HuH-7.5 (cell line): ENCODE measurements at places on chromosomes 6 and 20.

DNA sequence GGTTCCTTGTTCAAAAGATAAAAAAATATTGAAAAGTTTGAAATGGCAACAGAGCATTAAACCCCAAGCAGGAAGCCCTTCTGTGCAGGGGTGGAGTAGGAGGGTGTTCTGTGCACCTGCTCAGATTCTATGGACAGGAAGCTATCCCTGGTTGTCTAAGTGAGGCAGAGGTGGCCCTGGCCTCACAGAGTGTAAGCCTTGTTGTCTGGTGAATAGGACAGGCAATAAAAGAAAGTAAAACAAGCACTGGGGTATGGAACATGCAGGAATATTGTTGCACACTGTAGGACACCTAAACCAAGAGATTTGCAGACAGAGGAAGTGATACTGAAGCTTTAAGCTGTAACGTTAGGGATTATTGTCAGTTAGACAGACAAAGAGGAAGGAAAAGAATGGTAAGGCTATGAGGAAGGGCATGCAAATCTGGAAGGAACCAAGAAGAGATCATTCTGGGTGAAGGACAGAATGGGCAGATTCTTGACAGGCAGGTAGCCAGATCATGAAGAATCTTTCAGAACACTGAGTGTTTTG, 66.8 kb downstream of the TBC1D7 start:
- no peak for DNase-seq

DNA sequence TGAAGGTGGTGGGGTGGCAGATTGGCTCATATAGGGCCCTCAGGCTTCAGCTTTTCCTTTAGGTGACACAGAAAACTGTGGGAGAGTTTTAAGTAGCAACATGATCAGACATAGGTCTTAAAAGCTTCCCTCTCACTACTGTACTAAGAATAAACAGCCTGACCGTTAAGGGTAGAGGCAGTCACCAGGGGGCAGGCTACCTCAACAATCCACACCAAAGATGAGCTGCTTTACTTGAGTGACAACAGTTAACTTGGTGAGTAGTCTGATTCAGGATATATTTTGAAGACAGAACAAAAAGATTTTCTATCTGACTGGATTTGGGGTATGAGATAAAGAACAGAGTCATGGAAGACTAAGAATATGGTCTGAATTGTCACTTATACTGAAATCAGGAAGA, 193.1 kb upstream of the SHLD1 start:
- peak; percentile 45 for DNase-seq

DNA sequence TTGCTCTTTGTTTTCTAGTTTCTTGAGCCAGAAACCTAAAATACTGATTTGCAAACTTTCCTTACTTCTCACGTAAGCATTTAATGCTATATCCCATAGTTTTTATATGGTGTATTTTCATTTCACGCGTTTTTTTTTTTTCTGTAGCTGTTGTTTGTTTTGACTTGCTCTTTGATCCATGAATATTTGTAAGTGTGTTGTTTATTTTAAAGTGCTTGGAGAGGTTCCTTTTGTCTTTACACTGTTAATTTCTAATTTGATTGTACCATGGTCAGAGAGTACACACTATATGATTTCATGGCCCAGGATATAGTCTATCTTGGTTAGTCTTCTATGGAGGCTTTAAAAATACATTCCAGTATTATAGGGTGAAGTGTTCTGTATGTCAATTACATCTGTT, 84.8 kb upstream of the RNF217 start:
- no peak for DNase-seq

GRCh38 chr20:15860850-15861249, 712.4 kb downstream of the KIF16B start:
- DNase-seq: no peak

DNA sequence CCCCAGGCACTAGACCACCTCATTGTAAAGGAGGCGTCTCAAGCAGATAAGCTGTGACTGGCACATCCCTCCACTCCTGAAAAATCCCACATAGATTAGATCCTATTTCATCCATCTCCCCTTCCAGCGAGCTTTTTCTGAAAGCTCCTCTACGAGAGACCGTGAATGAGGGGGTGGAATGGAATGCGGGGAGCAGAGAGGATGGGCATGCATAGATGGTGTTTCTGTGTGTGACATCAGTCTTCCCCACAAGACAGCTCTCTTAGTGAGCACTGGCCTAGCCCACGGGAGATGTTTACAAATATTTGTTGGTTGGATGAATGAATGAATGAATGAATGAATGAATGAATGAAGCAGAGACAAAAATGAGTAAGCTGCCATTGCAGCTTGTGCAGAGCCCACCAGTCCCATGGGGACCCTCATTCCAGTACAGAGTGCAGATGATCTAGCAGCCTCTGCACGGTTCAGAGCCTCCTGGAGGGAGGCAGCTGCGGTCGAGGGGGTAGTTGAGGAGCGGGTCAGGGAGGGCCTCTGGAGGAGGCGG, 98.4 kb downstream of the DLGAP4 start:
- DNase-seq: no peak

GRCh38 chr6:158361961-158362669, 49.9 kb downstream of the TULP4 start:
- no peak for DNase-seq

GRCh38 chr6:126372626-126373025, 32.7 kb downstream of the CENPW start:
- no peak for DNase-seq

DNA sequence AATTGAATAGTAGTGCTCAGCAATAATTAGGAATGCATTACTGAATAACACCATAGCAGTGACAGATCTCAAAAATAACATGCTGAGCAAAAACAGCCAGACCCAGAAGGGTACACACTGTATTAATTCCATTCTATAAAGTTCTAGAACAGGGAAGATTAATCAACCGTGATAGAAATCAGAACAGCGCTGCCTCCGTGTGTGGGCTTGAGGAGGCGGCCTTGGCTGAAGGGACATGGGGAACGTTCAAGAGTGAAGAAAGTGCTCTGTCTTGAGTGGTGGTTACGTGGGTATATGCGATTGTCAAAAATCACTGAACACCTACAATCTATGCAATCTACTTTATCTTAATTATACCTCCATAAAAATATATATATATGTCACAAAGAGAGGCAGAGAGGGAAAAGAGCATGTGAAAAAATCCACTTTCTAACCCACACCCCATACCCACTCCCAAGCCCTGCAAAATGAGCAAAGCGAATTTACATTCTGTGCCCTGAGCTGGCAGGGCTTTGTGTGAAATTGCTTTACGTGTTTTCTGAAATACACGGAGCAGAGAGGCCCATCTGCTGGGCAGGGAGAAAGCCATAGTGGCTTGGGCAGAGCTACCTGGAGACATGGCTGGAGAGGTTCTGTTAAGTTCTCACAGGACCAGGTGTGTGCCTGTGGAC, 74.4 kb downstream of the NFATC2 start:
- DNase-seq: no peak

GRCh38 chr6:20056350-20056992, 155.8 kb downstream of the MBOAT1 start:
- DNase-seq: no peak

DNA sequence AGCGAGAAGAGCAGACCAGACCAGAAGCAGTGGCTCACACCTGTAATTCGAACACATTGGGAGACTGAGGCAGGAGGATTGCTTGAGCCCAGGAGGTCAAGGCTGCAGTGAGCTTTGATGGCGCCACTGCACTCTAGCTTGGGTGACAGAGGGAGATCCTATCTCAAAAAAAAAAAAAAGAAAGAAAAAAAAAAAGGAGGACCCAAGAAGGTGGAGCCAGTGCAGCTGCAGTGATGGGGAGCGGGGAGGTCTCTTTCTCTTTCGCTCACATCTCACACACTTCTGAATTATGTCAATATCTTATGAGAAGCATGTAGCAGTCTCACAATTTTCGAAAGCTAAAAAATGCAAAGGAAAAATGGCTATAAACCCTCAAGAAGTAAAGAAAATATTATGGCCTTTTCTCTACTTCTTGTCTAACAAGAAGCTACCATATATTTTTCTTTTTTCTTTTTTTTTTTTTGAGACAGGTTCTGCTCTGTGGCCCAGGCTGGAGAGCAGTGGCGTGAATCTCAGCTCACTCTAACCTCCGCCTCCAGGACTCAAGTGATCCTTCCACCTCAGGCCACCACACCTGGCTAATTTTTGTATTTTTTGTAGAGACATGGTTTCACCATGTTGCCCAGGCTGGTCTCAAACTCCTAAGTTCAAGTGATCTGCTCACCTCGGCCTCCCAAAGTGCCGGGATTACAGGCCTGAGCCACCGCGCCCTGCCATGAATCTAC, 3.8 kb upstream of the SPO11 start:
- no peak for DNase-seq

- no peak for DNase-seq
Observed at GRCh38 chr6:112522587-112522986, 175.5 kb downstream of the RFPL4B start.

- DNase-seq: no peak
Observed at GRCh38 chr6:25366903-25367545, 87.8 kb downstream of the CARMIL1 start.

GRCh38 chr6:41153992-41154625, at the start of gene TREML1:
Gene TREML1, minus strand, starts transcription at chr6:41154347. Its CDS starts 59 bp downstream, at chr6:41154288.
- no peak for DNase-seq

DNA sequence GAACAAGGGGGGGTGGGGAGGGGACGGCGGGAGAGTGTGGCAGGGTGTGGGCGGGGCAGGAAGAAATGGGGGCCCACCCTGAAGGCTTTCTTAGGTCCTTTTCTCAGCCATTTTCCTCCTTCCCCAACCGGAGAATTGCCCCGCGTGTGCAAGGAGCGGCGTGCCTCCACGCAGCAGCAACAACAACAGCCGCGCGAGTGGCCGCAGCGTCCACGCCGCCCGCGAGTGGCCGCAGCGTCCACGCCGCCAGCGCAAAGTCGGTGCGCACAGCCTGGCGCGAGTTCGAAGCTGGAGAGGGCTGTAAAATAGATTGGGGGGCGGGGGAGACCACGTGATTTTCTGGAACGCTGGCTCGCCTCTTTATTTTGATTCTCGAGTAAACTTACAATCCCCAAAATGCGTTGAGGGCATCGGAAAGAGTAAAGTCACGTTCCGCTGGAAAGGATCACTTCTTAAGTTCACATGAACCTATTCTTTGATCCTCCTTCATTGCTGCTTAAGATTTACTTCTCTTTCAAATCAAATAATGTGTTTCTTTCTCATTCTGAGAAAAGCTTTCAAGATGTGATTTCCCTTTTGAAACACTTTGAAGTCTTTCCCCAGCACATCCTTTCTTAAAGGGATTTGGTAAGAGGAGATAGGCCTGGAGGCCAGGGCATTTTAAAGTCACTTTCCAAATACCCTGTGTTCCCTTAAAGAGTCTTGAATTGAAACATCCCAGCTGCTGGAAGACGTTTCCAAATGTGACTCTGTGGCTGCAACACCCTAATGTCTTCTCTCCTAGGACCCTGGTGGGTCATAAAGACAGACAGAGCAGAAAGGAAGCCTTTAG, 66.7 kb upstream of the ZNF217 start:
- no peak for DNase-seq

- peak; percentile 59 for DNase-seq
Observed at GRCh38 chr6:138162111-138162954, 594 bp downstream of the ARFGEF3 start.

GRCh38 chr6:44667226-44667625, 279.7 kb downstream of the CDC5L start:
- no peak for DNase-seq

GRCh38 chr6:28207510-28208110, 17.5 kb upstream of the ZSCAN9 start:
- no peak for DNase-seq

DNA sequence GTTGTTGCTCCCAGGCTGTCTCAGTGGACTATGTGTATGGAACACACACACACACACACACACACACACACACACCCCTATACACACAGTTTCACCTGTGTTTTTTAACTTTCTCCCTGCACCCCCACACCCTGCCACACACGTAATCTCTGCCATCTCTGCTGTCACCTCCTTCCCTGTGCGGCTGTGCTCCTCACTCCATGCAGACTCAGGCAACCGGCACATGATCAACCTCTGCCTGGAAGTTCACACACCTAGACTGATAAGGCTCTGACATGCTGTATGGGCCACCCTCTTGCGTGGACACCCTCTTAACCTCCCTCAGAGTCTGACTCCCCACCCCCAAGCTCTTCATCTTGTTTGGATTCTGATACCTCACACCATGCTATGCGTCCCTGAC, 152.3 kb upstream of the THEMIS start:
- no peak for DNase-seq

- DNase-seq: no peak
Observed at GRCh38 chr20:37777012-37777950, 83.5 kb downstream of the CTNNBL1 start.

GRCh38 chr6:82971877-82972460, 93.7 kb downstream of the UBE3D start:
- no peak for DNase-seq

DNA sequence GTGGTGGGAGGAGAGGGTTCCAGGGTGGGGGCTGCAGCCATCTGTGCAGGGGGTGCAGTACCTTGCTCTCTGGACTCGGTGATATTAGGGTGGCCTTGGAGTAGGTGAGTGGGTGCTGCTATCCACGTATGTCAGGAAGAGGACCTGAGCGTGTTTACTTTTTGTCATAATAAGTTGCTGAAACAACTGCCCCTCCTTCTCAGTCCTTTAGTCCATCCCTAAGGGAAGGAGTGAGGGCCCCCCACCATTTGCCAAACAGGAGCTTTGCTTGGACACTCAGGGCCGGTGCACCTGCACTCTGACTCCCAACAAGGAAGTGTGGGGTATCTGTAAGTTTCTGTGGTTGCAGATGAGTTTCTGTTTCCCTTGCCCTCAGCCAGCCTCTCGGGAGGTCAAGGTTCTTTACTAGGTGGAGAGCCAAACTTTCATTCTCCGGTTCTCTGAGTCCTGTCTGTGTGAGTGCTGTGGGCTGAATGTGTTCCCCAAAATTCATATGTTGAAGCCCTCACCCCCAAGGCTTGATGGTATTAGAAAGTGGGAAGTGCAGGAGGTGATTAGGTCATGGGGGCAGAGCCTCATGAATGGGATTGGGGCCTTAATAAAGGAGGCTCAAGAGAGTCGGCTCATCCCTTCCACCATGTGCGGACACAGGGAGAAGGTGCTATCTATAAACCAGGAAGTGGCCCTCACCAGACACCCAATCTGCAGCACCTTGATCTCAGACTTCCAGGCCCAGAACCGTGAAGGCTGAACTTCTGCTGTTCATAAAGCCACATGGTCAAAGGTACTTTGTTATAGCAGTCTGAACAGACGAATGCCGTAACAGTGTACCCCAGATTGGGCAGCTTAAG, 19.6 kb upstream of the CCR6 start:
- DNase-seq: no peak

DNA sequence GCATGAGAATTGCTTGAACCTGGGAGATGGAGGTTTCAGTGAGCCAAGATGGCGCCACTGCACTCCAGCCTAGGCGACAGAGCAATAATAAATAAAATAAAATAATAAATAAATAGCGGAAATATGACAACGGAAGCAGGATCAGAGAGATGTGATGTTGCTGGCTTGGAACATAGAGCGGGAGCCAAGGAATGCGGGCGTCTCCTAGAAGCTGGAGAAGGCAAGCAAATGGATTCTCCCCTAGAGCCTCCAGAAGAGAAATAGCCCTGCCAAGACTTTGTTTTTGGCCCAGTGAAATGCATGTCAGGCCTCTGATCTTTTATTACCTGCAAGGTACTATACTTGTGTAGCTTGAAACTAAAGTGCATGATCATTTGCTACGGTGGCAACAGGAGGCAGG, 12.4 kb downstream of the KIAA1755 start:
- no peak for DNase-seq
